ENCODE measurements at places on chromosomes 12 and 14. TPM values are rescaled to one million over a fixed set of nuclear protein-coding genes. Genes with fewer than 3 reads are reported as not detected.

DNA sequence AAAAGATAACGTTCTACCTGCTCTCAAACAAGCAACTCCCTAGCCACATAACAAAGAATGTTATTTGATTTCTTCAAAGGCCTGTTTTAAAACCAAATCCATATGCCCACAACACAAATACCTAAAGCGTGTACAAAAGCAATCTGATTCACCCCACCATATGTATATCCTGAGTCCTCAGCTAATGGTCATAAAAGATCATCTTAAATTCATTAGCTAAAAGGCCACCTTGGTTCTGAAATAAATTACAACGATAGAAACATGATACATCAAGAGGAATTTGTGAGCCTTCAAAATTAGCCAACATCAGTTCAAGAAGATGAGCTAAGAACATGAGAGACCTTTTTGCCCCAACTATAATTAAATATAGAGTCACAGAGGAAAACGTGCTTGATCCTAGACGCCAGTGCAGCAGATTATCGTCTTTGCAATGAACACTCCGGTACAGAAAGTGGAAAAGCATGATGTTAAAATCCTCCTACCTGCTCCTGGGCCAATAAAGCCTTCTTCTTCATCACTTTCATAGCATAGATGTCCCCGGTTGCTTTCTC lies 20.0 kb downstream of the CIT start:
- H3K36me3 ChIP-seq: peaks cover 11% of the 10 kb centered on the region
- H3K4me1 ChIP-seq: peaks cover 10% of the 10 kb centered on the region
- no peak overlapping the region for H3K4me3 ChIP-seq

DNA sequence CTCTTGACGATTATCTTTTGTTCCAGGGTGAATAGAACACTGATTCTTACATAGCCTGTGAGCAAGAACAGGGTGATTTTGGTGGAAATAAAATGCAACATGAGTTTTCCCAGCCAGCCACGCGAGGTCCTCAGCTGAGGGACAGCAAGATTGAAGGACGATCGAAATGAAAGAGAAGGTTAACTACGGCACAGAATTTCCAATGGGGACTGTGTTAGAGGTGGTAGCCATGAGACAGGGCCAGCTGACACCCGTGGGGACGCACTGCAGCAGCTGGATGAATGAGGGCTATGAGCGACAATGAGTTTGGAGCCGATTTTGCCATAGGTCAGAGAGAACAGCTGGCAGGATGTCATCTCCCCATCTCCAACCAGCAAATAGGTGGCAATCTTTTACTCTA lies 243.4 kb upstream of the PELI2 start:
- H3K27me3 ChIP-seq: peaks cover 31% of the 10 kb centered on the region
- DNase-seq: no peak
- no peaks in the 10 kb centered on the region for H3K36me3 ChIP-seq
- no peaks in the 10 kb centered on the region for H3K4me1 ChIP-seq
- H3K4me3 ChIP-seq: no peak overlapping the region
- no peak overlapping the region for H3K27ac ChIP-seq

The PTPRB gene
- 1.7 TPM for total RNA-seq

The ADCY4 gene
- 3.4 TPM for total RNA-seq

The SPRYD3 gene
- total RNA-seq: 20.2 TPM

Data from mesothelial cell of epicardium (in vitro differentiated cells).